LNCaP clone FGC (cell line): ENCODE measurements at places on chromosomes 5 and 9.

DNA sequence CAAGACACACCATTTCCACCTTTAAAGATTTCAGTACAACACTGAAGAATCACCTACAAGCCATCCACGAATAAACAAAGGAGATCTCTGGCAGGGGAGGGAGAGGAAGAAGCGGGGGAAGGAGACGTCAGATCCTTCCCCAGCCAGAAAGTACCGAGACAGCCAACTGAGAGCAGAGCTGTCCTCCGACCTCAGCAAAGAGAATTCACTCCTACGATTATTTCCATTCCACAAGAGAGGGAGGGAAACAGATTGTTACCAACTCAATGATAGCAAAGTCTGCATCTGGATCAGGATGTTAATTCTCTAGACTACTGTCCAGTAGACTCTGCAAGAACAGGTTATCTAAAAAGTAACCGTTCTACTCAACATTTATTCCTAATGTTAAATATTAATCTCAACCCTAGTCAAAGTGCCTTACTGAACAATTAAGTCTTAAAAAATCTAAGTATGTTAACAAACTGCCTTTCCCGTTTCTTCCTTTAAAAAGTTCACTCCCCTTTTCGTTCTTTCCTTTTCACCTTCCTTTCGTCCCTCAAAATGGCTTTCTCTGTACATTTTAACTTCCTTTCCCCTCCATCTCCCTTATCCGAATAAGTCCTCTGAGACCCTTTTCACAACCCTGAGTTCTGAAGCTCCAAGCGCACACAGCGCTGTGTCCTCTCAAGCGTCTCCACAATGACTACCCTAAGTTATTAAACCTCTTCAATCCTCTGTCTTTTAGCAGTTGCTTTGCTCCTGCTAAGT is 1.4 kb downstream of the CHD1 start:
- DNase-seq: no peak

GRCh38 chr9:127470662-127471061 is 19.4 kb downstream of the LRSAM1 start:
- no peak for DNase-seq

GRCh38 chr9:92790542-92791527 is 26.2 kb upstream of the BICD2 start:
- DNase-seq: peak; percentile 46

DNA sequence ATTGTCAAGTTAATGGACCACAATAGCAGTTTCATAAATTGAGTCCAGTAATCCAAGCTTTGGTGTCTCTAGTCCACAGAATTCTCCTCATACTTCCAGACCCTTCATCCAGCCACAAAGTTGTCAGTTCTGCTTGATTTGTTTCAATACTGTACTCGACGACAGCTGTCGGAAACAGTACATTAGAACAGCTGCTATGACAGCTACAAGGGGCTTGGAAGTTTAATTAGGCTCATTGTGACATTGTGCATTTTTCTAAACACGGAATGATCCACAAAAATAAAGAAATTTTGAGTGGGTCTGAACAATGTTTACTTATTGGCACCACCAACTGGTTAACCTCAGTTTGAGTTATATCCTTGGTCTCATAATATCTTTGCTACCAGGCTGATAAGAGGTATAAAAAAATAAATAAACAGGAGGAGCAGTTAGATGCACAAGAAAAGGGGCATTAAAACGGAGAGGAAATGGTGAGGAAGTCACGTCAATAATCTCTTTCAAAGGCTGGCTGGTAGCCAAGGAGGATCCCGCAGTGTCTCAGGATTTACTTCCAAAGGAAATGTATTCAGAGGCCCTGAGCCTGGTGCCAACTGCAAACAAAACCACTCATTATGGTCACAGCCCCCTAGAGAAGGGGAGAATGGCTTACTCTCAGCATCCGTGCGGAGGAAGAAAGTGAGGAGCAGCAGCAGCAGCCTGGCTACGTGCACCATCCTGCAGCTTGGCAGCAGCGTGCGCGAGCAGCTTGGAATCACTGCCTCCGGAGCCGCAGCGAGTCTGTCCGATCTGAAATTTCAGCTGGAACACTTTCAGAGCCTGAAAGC is 933.8 kb upstream of the DMAC1 start:
- no peak for DNase-seq

DNA sequence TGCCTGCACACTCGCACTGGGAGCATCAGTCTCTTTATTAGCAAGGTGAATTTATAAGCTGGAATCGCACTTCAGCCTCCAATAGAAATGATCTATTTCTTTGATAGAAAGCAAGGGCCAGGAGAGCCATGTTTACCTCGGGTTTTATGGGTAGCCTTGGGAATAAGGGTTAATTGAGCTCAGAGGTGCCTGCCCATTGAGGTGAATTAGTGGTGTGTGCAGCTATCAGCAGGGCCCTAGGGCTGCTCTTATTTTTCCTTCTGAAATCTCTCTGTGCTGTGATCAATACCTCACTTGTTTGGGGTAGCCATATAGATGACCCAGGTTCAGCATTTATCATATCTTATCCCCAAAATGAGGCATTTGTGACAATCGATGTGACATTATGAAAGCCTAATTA is 297.8 kb downstream of the EBF1 start:
- DNase-seq: no peak

DNA sequence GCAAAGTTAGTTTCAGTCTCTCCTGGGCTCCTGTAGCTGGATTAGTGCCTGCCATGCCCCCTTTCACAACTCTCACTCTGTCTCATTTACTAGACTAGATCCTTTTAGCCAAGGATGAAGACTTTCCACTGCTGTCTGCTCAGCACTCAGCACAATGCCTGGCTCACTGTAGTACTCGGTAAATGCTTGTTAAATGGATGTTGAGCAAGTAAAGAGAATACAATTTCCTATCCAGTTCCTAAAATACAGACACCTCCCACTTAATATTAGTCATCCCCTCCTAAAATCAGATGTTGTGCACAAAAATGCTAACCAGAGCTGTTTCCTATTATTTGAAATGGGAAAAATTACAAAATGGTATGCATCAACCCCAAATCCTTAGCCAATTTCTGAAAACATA is 195.8 kb downstream of the SREK1 start:
- no peak for DNase-seq

DNA sequence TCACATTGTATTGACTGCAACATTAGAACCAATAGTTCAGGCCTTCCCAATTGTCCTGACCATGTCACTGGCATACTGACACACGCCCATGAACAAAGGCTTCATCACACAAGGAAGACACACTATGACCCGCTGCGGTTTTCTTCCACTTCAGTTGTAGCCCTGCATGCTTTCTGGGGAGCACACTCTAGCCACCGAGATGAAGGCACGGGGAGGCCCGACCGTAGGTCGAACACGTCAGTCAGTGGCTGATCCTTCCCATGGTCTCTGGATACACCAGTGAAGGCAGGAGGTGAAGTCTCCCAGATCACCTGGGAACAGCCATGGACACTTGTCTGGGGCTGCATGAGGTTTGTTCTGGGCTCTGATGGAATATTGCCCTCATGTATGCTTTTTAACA is 224.7 kb downstream of the FSTL4 start:
- no peak for DNase-seq

- DNase-seq: no peak
These were observed 266.1 kb downstream of the NTRK2 start for GRCh38 chr9:84935528-84936117.

GRCh38 chr5:454936-455335 is 12.0 kb downstream of the EXOC3 start:
- DNase-seq: no peak

- no peak for DNase-seq
These were observed 8.0 kb downstream of the MTAP start for GRCh38 chr9:21810388-21810787.

GRCh38 chr5:94856257-94856800 is 237.9 kb downstream of the SLF1 start:
- DNase-seq: no peak

- DNase-seq: no peak
These were observed 222.7 kb upstream of the RASEF start for GRCh38 chr9:83285445-83286225.

GRCh38 chr9:129412814-129413536 is 207.9 kb downstream of the C9orf50 start:
- no peak for DNase-seq

DNA sequence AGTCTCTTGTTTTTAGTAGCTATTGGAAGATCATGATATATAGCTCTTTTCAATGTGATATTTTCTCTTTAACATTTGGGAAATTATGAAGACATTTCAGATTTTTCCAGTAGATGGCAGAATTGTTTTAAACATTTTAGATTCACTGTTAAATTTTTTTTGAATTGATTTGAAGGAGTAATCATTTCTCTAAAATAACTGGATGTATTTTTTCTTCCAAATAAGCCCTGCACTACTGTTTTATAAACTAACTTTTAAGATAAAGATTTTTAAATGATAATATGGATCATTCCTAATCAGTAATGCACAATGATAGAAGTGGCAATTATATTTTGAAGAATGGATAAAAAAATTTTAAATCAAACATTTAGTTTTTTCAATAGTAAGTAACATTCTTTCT is 14.2 kb downstream of the NDUFAF2 start:
- no peak for DNase-seq

DNA sequence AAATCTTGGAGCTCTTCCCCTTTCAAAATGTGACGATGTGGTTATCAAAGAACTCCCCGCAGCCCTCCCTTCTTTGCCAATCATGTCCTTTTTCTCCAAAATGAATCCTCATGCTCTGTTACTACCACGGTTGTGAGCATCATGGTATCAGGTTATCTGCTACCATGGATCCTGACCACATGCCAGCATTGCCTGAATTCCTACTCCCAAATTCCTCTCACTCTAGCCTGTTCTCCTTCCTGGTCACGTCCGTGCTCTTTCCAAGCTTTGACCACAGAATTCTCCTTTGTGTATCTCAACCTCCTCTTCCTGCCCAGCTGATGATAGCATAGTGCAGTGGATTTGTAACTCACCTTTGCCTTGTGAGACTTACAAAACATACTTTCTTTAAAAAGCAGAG is 59.5 kb upstream of the FBXL7 start:
- no peak for DNase-seq

- no peak for DNase-seq
These were observed 49.7 kb downstream of the WWC1 start for GRCh38 chr5:168341178-168341577.

DNA sequence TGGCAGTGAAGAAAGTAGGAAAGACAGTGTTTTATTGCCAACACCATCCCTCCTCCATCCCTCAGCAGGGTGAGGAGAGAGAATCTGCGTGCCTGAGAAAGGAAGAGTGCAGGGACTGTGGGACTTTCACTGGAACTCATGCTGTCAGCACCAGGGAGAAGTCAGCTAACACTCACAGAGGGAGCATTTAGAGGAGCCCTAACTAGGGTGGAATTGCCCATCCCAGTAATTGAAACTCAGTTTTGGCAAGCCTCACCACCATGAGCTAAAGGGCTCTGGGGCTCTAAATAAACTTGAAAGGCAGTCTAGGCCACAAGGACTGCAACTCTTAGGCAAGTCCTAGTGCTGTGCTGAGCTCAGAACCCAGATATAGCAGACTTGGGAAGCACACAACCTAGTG is 622.3 kb downstream of the SEMA5A start:
- no peak for DNase-seq

DNA sequence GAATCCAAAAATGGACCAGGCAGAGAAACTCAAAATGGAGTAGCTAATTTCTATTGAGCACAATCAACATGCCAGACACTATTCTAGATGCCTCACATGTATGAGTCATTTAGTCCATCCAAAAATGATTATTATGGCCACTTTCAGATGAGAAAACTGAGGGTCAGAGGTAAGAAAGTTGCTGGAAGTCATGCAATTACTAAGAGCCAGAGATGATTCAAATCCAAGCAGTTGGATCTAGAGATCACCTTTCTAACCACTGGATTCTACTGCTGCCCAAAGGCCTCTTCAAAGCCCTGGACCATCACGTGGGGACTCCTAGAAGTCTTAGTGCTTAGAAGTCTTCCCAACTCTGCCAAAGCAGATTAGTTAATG is 51.8 kb upstream of the HMHB1 start:
- no peak for DNase-seq

DNA sequence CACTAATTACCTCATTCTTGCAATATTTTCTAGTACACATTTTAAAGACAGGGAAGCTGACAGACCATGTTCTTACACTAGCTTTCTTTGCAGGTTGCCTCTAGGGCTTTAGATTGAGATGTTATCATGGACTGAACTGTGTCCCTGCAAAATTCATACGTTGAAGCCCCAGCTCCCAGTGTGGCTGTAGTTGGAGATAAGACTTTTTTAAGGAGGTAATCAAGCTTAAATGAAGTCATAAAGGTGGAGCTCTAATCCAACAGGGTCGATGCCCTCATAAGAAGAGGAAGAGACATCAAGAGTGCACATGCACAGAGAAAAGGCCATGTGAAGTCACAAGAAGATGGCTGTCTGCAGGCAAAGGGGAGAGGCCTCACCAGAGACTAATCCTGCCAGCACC is 471.2 kb upstream of the ACTBL2 start:
- DNase-seq: no peak

DNA sequence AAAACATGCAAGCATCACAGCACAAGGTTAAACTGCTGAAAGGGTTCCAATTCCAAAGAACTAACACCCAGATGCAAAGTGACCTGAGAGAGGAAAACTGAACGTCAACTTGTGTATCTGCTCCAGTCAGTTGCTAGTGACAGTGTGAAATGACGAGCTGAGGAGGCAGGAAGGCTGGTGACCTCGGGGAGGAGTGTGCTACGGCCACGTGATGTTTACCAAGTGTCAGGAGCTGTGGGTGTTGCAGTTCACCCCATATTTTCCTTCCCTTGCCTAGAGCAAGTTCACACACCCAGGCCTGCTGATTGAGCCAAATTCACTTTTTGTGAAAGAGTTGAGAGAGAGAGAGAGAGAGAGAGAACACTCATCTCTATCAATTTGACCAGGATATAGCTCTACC is 231.6 kb upstream of the ANKH start:
- no peak for DNase-seq

GRCh38 chr5:179786861-179787260 is 6.9 kb upstream of the LTC4S start:
- no peak for DNase-seq

- no peak for DNase-seq
These were observed 36.1 kb downstream of the EXOC3 start for GRCh38 chr5:478982-479535.

DNA sequence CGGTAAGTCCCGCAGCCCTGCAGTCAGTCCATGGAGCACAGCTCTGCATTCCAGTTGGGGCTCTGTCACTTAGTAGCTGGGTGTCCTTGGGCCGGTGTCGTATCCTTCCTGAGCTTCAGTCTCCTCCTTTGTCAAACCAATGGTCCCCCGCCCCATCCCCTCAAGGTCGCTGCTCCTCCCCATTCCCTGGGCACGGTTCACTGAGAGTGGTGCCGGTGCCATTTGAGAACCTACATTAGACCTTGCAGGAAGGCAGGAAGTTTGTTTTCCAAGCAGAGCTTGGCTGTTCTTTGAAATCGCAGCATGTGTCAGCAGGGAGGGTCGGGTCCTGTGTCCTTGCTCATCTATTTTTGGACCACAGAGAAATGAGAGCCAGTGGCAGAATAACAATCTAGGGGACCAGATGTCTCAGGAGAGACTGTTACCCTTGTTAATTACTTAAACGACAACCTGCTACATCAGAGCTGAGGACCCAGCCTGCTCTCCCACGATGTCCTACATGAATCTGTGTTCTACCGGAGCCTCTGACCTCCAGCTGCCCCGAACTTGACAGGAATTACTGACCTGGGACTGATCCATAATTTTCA is 21.7 kb upstream of the BARHL1 start:
- no peak for DNase-seq

GRCh38 chr9:120323125-120323524 is 256.8 kb downstream of the CDK5RAP2 start:
- DNase-seq: no peak

GRCh38 chr5:140298183-140298601 is 4.7 kb downstream of the PFDN1 start:
- no peak for DNase-seq
